ENCODE measurements at places on chromosomes 5 and 9. TPM values are rescaled to one million over a fixed set of nuclear protein-coding genes. Genes with fewer than 3 reads are reported as not detected.

The CDKN2B gene
- polyA plus RNA-seq: 12.9 TPM

The ZFP37 gene
- 0.75 TPM for polyA plus RNA-seq

The PPIC gene
- 71.7 TPM for polyA plus RNA-seq

The HRCT1 gene
- 17.4 TPM for polyA plus RNA-seq

The NRARP gene
- polyA plus RNA-seq: 0.50 TPM

The ADAMTSL1 gene
- polyA plus RNA-seq: 9.5 TPM

The SYK gene
- 11.5 TPM for polyA plus RNA-seq

The OGN gene
- polyA plus RNA-seq: 235 TPM

The CD14 gene
- 34.9 TPM for polyA plus RNA-seq

The ZNF79 gene
- polyA plus RNA-seq: 1.9 TPM

The SLC35D2 gene
- polyA plus RNA-seq: 21.7 TPM

The FRRS1L gene
- polyA plus RNA-seq: under 0.01 TPM

The CDC23 gene
- polyA plus RNA-seq: 15.6 TPM

The TMEM174 gene
- not detected for polyA plus RNA-seq

The FAM200C gene
- 3.5 TPM for polyA plus RNA-seq

The ADCY2 gene
- 6.4 TPM for polyA plus RNA-seq

The DBH gene
- polyA plus RNA-seq: not detected

The DMRT3 gene
- polyA plus RNA-seq: not detected

The PGM5 gene
- polyA plus RNA-seq: 33.7 TPM

The GLRA1 gene
- not detected for polyA plus RNA-seq

The CNOT8 gene
- polyA plus RNA-seq: 39.7 TPM

The ORM2 gene
- polyA plus RNA-seq: not detected

The CCNJL gene
- 0.18 TPM for polyA plus RNA-seq

The SPINK6 gene
- not detected for polyA plus RNA-seq

The HAVCR2 gene
- 9.6 TPM for polyA plus RNA-seq

The PCDHGB3 gene
- 0.82 TPM for polyA plus RNA-seq

The KIF4B gene
- not detected for polyA plus RNA-seq

The ADAMTS13 gene
- 11.9 TPM for polyA plus RNA-seq

The KIAA0825 gene
- polyA plus RNA-seq: 0.54 TPM

The GKAP1 gene
- polyA plus RNA-seq: 14.8 TPM

The C8G gene
- 3.1 TPM for polyA plus RNA-seq

The SUB1 gene
- polyA plus RNA-seq: 121 TPM

The TAF1L gene
- polyA plus RNA-seq: not detected

The LECT2 gene
- polyA plus RNA-seq: not detected

The ERAP2 gene
- polyA plus RNA-seq: 1.0 TPM

The RNF20 gene
- polyA plus RNA-seq: 11.0 TPM

The KLF4 gene
- polyA plus RNA-seq: 40.6 TPM
